Stomach (tissue), 19 donors: ENCODE measurements at places on chromosomes 2 and 18. TPM values are rescaled to one million over a fixed set of nuclear protein-coding genes. Genes with fewer than 3 reads are reported as not detected.

SNX17 gene
- total RNA-seq = 69.6 TPM

OSR1 gene
- total RNA-seq = 1.2 TPM

MYOM1 gene
- 16.5 TPM for total RNA-seq

GTF2A1L gene
- not detected for total RNA-seq

GALNT14 gene
- 1.1 TPM for total RNA-seq

SLC19A3 gene
- total RNA-seq = 9.3 TPM

ALPG gene
- total RNA-seq = not detected

LDAH gene
- total RNA-seq = 13.3 TPM

SLC5A7 gene
- not detected for total RNA-seq

LHCGR gene
- total RNA-seq = not detected

GPR45 gene
- total RNA-seq = not detected

DNA sequence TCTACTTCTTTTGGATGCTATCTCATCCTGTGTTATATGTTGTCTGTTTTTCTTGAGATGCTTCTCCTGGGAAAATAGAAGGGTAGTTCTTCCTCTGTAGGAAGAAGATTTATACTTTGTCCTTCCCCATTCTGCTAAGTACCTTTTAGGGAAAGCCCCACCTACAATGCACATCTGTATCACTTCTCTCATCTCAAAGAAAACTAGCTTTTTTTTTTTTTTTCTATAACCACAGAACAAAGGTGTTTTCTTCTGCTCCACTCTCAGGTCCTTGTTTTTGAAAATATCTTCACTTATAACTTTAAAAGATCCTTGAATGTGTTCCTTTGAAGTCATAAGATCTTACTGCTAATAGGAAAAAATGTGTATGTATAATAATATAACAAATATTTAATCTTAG, 30.8 kb downstream of the CCDC150 start:
- H3K4me1 ChIP-seq = no peaks in the 10 kb centered on the region
- DNase-seq = no peak
- H3K27me3 ChIP-seq = no peaks in the 10 kb centered on the region
- H3K27ac ChIP-seq = no peak overlapping the region

GRCh38 chr2:157336137-157337010, 10.8 kb upstream of the ERMN start:
- no peaks in the 10 kb centered on the region for H3K4me1 ChIP-seq
- peak; percentile 57 for DNase-seq
- H3K36me3 ChIP-seq = no peaks in the 10 kb centered on the region
- H3K4me3 ChIP-seq = no peak overlapping the region
- H3K27me3 ChIP-seq = no peaks in the 10 kb centered on the region
- no peak overlapping the region for H3K27ac ChIP-seq

DNA sequence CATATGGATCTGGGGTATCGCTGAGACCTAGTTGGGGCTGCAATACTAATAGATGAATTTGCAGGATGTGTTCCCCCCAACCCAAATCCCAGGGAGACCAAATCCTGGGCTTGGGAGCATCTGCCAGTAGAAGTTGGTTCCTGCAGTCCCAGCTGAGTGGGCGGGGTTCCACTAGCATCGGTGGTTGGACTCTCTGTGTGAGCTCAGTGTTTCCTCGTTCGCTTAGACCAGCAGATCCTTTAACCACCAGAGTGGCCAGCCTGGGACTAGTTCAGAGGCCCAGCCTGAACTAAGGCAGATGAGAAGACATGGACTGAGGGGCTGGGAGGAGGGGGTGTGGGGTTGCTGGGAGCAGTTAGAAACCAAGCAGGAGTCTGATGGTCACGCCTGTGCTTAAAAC, 40.7 kb downstream of the PCARE start:
- no peak overlapping the region for H3K27ac ChIP-seq
- no peak for DNase-seq
- H3K4me3 ChIP-seq = no peak overlapping the region
- no peaks in the 10 kb centered on the region for H3K36me3 ChIP-seq
- no peaks in the 10 kb centered on the region for H3K27me3 ChIP-seq

DNA sequence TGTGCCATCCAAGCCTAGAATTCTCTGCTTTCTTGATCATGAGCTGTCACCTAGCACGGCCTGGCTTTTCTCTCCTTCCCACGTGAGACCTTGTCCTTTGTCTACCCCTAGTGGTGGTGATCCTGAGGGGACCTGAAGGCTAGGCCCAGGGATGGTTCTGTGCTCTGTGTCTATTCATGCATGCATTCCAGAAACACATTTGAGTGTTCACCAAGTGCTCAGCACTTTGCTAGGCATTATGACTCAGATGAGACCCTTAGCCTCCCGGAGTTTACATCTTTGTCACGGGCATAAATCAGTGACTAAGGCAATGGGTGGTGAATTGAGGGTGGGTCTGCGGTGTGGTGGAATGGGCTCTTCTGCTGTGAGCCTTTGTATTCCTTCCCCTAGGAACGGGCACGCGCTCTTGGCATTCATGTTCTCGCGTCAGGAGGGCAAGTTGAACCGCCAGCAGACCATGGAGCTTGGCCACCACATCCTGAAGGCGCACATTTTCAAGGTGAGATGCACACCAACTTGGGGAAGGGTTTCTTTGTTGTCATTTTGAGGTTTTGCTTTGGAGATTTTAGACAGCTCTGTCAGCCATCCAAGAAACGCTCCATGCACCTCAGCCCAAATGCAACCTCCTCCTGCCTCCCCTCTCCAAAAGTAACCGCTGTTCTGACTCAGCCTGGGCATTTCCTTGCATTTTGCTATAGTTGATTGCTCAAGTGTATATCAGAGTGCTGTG, 100.9 kb downstream of the WDSUB1 start:
- H3K4me3 ChIP-seq = no peak overlapping the region
- peaks cover 57% of the 10 kb centered on the region for H3K36me3 ChIP-seq
- peak; percentile 60 for DNase-seq
- H3K27me3 ChIP-seq = no peaks in the 10 kb centered on the region
- no peak overlapping the region for H3K27ac ChIP-seq

DNA sequence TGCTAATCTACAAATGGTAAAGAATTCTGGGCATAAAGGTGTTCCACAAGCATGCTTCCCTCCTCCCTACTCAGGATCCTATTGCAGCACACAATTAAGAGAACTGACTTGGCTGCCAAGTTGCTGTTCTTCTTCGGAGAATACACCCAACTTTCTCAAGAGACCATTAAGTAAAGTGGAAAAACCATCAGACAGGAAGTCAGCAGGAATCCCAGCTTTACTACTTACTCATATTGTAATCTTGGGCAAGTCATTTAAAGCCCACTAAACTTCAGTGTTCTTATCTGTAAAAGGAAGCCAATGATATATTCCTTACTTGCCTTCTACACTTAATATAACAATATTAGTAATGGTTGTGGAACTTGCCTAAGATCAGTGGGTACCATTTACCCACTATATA, 37.8 kb downstream of the PSTPIP2 start:
- no peak overlapping the region for H3K4me3 ChIP-seq
- H3K27ac ChIP-seq = no peak overlapping the region
- no peaks in the 10 kb centered on the region for H3K27me3 ChIP-seq
- no peak for DNase-seq
- H3K36me3 ChIP-seq = peaks cover 28% of the 10 kb centered on the region

DNA sequence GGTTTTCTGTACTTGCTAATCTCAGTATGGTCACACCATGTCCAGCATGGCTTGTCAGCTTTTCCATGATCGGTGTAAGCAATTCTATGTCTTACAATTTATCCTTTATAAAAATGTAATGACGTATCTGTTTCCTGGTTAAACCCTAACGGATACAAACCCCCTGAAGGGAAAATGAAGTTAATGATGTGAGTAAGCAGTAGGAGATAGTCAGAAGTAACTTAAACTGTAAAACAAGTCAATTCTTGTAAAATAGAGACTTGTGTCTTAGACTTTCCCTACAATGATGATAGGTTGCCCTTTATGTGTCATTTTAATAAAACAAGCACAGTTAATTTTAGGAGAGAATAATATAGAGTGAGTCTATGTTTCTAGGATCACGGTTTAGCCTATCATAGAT, 1365.9 kb upstream of the SLC39A10 start:
- no peaks in the 10 kb centered on the region for H3K27me3 ChIP-seq
- no peaks in the 10 kb centered on the region for H3K36me3 ChIP-seq
- H3K27ac ChIP-seq = no peak overlapping the region
- DNase-seq = no peak
- no peaks in the 10 kb centered on the region for H3K4me1 ChIP-seq

- H3K36me3 ChIP-seq = no peaks in the 10 kb centered on the region
- no peak overlapping the region for H3K27ac ChIP-seq
- H3K27me3 ChIP-seq = no peaks in the 10 kb centered on the region
- H3K4me1 ChIP-seq = no peaks in the 10 kb centered on the region
- H3K4me3 ChIP-seq = no peak overlapping the region
Measured at GRCh38 chr2:33681364-33681757, 82.3 kb upstream of the FAM98A start.

DNA sequence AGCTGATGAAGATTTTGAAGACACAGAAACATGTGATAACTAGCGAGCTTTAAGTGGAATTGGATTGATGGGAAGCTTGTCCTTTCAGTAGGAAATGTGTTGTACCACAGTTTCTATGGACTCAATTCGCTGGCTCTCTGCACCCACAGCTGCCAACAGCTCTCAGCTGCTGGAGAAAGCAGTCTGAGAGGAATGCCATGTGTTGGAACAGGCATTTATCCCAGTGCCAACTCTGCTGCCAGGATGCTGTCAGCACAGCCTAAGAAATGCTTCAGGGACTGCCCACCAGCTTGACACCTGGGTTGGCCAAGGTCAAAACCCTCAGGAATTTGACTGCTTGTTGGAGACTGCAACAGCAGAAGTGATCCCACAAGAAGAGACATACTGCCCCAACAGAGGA, 193.0 kb upstream of the THSD7B start:
- H3K27me3 ChIP-seq = no peaks in the 10 kb centered on the region
- H3K36me3 ChIP-seq = no peaks in the 10 kb centered on the region
- H3K27ac ChIP-seq = no peak overlapping the region
- DNase-seq = peak; percentile 5

- H3K36me3 ChIP-seq = no peaks in the 10 kb centered on the region
- no peak overlapping the region for H3K4me3 ChIP-seq
- no peaks in the 10 kb centered on the region for H3K4me1 ChIP-seq
- no peak overlapping the region for H3K27ac ChIP-seq
- H3K27me3 ChIP-seq = no peaks in the 10 kb centered on the region
- no peak for DNase-seq
Measured at GRCh38 chr2:5782103-5782502, 89.9 kb downstream of the SOX11 start.

- H3K27me3 ChIP-seq = no peaks in the 10 kb centered on the region
- no peak overlapping the region for H3K4me3 ChIP-seq
- no peaks in the 10 kb centered on the region for H3K36me3 ChIP-seq
- peak; percentile 69 for DNase-seq
- no peak overlapping the region for H3K27ac ChIP-seq
Measured at GRCh38 chr18:46832849-46833248, 76.0 kb upstream of the ST8SIA5 start.

DNA sequence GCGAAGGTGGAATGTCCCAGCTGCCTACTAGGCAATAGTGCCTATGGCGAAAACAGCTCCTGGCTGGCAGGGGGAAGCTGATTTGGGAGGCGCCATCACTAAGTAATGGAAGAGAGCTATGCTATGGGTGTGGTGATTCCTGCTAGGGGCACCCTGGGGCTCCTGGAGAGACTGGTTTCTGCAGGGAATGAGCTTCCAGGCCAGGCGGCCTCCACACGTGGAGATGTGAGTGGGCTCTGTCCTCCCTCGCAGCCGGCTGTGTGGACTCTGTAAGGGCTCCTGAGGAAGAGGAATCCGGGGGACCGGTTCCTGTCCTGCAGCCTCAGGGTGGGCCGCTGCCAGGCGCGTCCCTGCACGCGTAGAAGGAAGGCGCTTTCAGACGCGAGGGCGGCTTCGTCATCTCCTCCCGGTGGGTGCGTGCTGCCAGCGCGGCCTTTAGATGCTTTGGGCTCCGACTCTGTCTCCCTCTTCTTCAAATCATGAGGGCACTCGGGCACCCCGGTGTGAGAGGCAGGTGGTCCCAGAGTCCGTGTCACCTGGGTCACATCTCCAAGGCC, 55.5 kb upstream of the ANKRD62 start:
- peaks cover 9% of the 10 kb centered on the region for H3K36me3 ChIP-seq
- peak; percentile 40 for DNase-seq
- H3K27ac ChIP-seq = peak overlapping the region; percentile 39
- peaks cover 16% of the 10 kb centered on the region for H3K4me1 ChIP-seq

- H3K27ac ChIP-seq = no peak overlapping the region
- no peak for DNase-seq
- no peaks in the 10 kb centered on the region for H3K27me3 ChIP-seq
- H3K4me3 ChIP-seq = no peak overlapping the region
- H3K4me1 ChIP-seq = no peaks in the 10 kb centered on the region
Measured at GRCh38 chr2:210955591-210955990, 399.2 kb downstream of the CPS1 start.

- H3K36me3 ChIP-seq = no peaks in the 10 kb centered on the region
- H3K4me1 ChIP-seq = peaks cover 11% of the 10 kb centered on the region
- H3K27ac ChIP-seq = no peak overlapping the region
- DNase-seq = no peak
- no peak overlapping the region for H3K4me3 ChIP-seq
Measured at GRCh38 chr2:238128061-238128440, 10.4 kb upstream of the KLHL30 start.

DNA sequence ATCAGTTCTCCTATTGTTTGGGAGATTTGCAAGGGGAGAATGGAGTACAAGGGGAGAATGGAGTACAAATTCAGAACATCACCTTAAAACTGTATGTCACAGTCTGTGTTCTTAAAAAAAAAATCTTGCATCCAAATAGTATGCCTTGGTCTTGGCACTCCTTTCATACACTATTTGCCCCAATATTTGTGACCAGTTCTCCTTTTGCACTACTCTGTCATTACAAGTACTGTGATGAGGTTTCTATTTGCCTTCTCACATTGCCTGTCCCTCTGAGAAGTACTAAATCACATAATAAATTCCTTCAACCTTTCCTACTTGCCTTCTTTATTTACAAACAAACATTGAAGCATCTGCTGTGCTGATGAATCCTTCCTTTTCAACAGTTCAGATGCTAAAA, 36.0 kb upstream of the NCK2 start:
- no peak for DNase-seq
- H3K36me3 ChIP-seq = no peaks in the 10 kb centered on the region
- H3K27ac ChIP-seq = no peak overlapping the region
- peaks cover 9% of the 10 kb centered on the region for H3K4me1 ChIP-seq
- H3K27me3 ChIP-seq = no peaks in the 10 kb centered on the region

- no peak overlapping the region for H3K4me3 ChIP-seq
- DNase-seq = peak; percentile 57
- no peak overlapping the region for H3K27ac ChIP-seq
- H3K27me3 ChIP-seq = no peaks in the 10 kb centered on the region
Measured at GRCh38 chr2:101036562-101036961, 34.5 kb downstream of the RPL31 start.

- H3K27ac ChIP-seq = no peak overlapping the region
- peak overlapping the region; percentile 33 for H3K4me3 ChIP-seq
- no peaks in the 10 kb centered on the region for H3K27me3 ChIP-seq
- peak; percentile 94 for DNase-seq
- H3K36me3 ChIP-seq = no peaks in the 10 kb centered on the region
Measured at GRCh38 chr2:69724540-69725159, 17.3 kb upstream of the ANXA4 start.

GRCh38 chr2:191620144-191620543, 57.8 kb upstream of the NABP1 start:
- H3K4me1 ChIP-seq = no peaks in the 10 kb centered on the region
- no peaks in the 10 kb centered on the region for H3K36me3 ChIP-seq
- no peak for DNase-seq
- no peak overlapping the region for H3K4me3 ChIP-seq

GRCh38 chr2:63665846-63666475, 77.2 kb downstream of the MDH1 start:
- no peaks in the 10 kb centered on the region for H3K36me3 ChIP-seq
- no peaks in the 10 kb centered on the region for H3K4me1 ChIP-seq
- no peak overlapping the region for H3K4me3 ChIP-seq
- peak; percentile 24 for DNase-seq
